ENCODE measurements at places on chromosomes 3 and 15.

DNA sequence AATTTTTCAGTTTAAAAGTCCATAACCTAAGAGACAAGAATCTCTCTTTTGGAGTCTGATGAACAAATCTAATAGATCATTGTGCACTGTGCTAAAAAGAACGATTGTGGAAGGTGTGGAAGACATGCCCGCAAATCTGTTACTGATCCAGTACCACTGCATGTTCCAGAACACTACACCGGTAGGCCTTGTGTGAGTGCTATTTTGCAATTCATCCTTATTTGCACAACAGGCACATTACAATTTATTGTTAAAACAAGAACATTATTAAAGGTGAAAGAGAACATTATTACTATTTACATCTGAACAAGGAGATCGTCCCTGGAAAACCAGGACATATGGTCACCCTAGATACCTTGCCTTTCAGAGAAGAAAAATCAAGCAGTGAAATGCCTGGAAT, 205.7 kb upstream of the NECTIN3 start:
- DNase-seq, result no peak

- DNase-seq, result no peak
Observed at GRCh38 chr15:25234831-25235230, 204.0 kb downstream of the UBE3A start.

DNA sequence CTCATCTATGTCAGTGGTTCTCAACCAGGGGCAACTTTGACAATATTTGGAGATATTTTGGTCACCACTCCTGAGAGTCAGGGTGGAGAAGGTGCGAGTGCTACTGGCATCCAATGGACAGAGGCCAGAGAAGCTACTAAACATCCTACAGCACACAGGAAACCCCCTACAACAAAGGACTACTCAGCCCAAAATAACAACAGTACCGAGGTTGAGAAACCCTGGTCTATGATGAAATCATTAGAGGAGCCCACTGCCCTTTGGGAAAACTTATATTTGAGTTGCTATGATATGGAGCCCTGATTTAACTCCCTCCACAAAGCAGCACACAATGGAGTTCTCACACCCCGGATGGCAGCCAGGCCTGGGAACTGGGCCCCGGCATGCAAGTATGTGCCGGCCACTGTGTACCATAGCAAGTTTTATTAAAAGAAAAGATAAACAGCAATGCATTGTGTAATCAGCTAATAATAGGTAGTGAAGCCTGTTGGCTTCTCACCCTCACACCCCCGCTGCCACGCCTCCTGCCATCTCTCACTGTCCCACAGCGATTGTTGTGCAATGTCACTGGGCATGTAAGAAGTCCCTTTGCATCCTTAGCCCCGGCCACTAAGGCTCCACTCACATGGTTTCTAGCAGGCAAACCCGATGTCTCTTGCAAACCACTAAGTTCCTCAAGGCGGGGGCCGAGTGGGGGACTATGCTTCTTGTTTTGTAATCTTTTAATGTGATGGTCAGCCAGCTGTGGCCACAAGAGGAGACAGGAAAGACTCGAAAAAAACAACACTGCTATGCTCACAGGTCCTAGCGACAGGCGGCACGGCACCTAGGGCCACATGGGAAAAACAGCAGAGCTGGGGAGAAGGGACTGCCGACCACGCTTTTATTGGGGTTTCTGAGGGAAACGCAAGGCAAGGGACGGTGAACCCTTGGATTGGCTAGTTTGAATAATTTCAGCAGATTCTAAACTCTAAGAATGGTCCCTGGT, 110.0 kb downstream of the AQP9 start:
- DNase-seq, result no peak

GRCh38 chr3:196360586-196360985, 22.4 kb upstream of the TM4SF19 start:
- DNase-seq, result no peak

DNA sequence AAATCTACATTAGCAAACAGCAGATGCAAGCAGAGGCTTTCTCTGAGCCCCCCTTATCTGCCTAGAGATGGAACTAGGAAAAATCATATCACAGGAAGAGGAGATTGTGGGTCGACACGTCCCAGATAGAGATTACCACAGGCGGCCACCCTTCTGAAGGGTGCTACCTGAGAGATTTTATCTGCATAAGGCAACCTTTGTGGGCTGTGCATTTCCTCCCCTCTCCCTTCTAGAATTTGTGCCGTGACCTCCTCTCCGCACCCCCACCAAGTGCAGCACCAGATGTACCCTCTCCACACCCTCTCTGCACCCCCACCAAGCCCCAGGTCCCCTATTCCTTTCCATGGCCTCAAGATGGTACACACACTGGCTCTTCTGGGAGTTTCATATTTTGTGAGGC, 27.4 kb downstream of the METTL6 start:
- no peak for DNase-seq

GRCh38 chr15:43954181-43954621, 127.4 kb downstream of the WDR76 start:
- peak; percentile 28 for DNase-seq
